ENCODE measurements at places on chromosomes 5 and 9.

DNA sequence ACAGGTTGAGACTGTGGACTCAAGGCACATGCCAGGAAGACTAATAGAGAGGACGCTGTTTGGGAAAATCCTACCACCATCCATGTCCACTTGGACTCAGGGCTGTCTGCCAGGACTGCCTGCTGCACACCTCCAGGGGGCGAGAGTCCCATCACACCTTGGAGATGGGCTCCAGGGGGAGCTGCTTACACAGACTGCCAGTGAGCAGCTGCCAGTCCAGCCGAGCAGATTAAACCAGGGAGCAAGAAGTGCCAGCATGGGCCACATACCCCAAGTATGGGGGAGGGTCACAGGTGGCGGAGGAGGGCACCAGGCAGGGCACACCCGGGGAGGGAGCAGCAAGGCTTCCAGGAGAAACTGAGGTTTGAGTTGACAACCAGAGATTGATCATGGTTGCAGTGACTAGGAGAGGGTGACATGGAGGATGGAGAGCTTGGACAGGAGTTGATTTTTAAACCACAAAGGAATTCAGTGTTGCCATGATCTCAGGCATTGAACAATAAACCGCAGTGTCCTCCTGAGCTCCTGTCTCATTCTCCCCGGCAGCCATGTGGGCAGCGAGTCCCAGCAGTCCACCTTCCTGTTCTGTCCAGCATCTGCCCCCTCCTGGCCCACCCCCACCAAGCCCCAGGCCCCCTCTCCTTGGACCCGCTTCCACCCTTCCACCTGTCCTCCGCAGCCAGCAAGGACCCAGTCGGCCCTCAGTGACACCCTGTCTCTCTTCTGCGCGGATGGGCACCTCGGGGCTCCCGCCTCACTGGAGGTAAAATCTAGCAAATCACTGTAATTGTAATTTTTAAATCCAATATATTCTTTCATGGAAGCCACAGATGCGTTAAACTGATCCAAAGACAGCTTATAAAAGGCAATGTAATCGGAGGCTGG, 3.1 kb upstream of the VAV2 start:
- no peak for DNase-seq

- DNase-seq: no peak
Measured at GRCh38 chr5:14250748-14251701, 107.9 kb downstream of the TRIO start.

GRCh38 chr5:150081541-150082283, 4.6 kb downstream of the CSF1R start:
- DNase-seq: no peak

- no peak for DNase-seq
Measured at GRCh38 chr5:124972703-124973102, 226.3 kb upstream of the ZNF608 start.

DNA sequence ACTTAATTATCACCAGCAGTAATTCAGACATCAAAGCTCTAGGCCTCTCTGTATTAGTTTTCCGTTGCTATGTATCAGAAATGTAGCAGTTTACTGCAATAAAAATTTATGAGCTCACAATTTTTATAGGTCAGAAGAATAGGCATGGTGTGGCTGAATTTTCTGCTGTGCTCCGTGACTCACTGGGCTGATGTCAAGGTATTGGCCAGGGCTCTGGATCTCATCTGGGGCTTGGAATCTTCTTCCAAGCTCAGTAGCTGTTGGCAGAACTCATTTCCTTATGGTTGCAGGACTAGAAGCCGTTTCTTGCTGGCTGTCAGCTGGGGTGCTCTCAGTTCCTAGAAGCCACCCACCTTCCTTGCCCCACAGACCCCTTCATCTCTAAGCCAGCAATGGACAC, 66.3 kb downstream of the PSAT1 start:
- DNase-seq: peak; percentile 51

DNA sequence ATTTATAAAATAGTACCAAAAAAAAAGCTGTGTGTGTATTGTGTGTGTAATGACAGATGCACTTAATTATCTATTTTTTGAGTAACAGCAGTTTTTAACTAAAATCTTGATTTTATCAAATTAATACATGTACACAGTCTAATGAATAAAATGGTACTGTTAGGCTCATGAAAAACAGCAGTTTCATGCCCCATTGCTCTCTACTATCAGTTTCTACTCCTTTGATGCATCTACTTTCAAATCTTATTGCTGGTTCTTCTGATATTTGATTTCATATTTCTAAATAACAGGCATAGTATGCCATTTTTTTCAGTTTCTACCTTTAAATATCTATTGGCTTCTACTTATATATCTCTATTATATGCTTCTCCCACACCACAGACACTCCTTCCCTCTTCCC, 117.4 kb downstream of the CCDC171 start:
- DNase-seq: no peak

- peak; percentile 1 for DNase-seq
Measured at GRCh38 chr5:32712481-32713360, 1.6 kb downstream of the NPR3 start.

DNA sequence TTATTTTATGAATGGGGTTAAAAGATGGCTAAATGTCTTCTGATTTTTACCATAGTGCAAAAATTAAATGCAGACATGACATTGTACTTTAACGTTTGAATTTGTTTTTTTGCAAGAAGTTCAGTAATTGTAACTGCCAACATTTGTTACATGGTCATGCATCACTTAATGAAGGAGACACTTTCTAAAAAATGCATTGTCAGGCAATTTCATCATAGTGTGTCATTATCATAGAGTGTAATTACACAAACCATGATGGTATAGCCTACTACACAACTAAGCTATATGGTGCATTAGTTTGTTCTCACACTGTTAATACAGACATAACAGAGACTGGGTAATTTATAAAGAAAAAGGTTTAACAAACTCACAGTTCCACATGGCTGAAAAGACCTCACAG, 50.0 kb upstream of the NAA35 start:
- no peak for DNase-seq

DNA sequence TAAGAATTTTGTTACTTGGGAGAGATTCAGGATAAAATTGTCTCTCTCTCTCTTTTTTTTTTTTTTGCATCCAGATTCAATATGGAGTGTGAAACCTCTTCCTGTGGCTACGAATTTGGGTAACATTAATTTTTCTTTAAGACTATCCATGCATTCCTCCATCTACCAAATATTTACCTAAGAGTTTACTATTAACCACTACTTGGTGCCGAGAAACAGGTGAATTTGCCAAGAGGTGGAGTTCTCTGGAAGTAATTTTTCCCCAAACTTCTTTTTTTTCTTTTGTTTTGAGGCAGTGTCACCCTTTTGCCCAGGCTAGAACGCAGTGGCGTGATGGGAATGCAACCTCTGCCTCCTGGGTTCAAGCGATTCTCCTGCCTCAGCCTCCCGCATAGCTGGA, 206.3 kb upstream of the VLDLR start:
- DNase-seq: no peak

DNA sequence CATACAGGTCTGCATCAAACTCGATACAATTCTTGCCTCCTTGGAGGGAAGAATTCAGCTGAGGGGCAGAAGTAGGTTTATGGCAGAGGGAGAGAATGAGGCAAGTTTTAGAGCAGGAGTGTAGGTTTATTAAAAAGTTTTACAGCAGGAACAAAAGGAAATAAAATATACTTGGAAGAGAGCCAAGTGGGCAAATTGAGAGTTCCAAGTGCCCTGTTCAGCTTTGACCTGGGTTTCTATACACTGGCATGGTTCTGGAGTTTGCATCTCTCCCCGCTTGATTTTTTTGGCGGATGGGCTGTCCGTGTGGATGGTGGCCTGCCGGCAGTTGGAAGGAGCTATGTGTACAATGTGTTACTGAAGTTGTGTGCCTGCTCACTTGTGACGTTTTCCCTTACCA, 116.1 kb downstream of the ALDH1A1 start:
- no peak for DNase-seq

DNA sequence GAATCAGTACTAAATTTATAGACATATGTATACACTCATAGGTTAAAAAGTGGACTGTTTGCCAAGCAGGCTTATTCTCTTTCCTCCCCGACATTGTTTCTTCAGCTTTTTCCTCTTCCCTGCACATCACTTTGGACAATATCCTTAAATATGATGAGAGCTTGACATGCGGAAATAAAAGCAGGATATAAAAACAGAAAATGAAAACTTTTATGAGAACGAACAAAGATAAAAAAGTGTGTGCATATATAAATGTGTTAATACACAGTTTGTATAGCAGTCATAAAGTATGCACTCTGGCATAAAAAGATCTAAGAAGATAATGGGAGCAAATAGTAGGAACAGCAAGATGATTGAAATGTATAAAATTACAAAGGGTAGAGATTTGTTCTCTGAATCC, 86.4 kb upstream of the IFNE start:
- DNase-seq: no peak

- no peak for DNase-seq
Measured at GRCh38 chr9:34568133-34568532, 21.4 kb downstream of the CNTFR start.

DNA sequence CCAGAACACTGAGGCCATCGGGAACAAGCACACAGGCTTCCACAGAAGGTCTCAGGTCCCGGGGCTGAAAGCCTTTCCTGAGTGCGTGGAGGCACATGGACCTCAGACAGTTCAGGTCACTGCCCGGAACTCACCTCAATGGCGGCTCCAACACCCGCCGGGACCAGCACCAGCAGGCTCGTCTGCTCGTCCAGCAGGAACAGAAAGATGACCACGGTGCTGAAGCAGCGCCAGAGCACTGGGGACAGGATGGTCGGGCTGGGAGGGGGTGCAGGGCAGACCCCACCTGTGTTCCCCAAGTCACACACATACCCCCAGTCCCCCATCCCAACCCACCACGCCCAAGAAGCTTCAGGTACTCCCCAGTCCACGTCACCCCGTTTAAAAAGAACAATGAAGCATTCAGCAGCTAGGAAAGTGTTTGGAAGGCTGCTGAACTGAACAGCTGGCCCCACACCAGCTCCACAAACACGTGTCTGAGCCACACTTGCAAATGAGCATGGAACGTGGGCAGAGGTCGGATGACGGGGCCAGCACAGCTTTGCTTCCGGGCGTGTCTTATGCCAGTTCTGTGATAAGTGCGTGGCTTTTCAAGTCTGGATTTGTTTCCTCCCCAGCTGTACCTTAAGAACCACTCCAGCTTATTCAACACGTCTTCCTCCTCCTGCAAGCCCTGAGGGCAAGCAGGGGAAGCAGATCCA, 14.6 kb downstream of the CLPTM1L start:
- DNase-seq: no peak

GRCh38 chr5:38404667-38405276, 146.4 kb downstream of the EGFLAM start:
- DNase-seq: no peak

GRCh38 chr5:148384380-148384737, 601 bp downstream of the FBXO38 start:
- DNase-seq: no peak

- DNase-seq: no peak
Measured at GRCh38 chr5:90338712-90339372, 70.7 kb downstream of the CETN3 start.

GRCh38 chr5:95533106-95533505, 21.7 kb downstream of the SKIC3 start:
- DNase-seq: no peak

DNA sequence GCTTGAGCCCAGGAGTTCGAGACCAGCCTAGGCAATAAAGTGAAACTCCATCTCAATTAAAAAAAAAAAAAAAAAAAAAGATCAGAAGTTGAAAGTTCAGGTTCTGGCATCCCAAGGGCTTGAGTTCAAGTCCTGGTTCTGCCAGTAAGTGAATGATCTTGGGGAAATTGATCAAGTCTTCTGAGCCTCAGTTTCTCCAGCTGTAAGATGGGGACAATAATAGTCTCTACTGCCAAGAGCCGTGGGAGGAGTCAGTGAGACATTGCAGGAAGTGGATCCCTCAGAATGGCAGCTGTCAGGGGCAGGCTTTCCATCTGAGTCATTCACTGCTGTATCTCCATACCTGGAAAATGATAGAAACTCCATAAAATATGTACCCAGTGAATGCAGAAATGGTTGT, 37.8 kb upstream of the FUBP3 start:
- DNase-seq: no peak

GRCh38 chr5:82104872-82105271, 133.0 kb downstream of the ATG10 start:
- DNase-seq: no peak

- DNase-seq: no peak
Measured at GRCh38 chr9:91042541-91042940, 240.9 kb downstream of the SYK start.

GRCh38 chr9:131103024-131103423, 6.7 kb downstream of the AIF1L start:
- no peak for DNase-seq

GRCh38 chr5:34923694-34924461, 5.5 kb upstream of the DNAJC21 start:
- peak; percentile 88 for DNase-seq

GRCh38 chr5:82365744-82366228, 87.6 kb upstream of the RPS23 start:
- DNase-seq: peak; percentile 40

GRCh38 chr9:118674942-118675341, 694.3 kb downstream of the BRINP1 start:
- DNase-seq: no peak

GRCh38 chr5:76425146-76425545, 22.1 kb downstream of the IQGAP2 start:
- DNase-seq: no peak

- DNase-seq: no peak
Measured at GRCh38 chr5:30991462-30991861, 202.0 kb upstream of the CDH6 start.

DNA sequence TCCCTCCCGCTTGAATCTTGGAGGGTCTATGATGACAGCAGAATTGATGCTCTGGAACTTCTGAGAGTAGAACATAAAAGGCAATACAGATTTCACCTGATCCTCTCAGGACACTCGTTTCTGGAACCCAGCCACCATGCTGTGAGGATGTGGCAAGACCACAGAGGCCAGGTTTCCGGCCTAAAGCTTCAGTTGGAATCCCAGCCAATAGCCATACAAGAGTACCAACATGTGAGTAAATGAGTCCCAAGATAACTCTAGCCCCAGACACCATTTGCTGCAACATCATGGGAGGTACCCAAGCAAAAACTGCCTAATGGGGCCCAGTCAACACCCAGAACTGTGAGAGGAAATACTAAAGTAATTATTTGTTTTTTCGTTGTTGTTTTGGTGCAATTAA, 65.7 kb upstream of the MARCHF11 start:
- DNase-seq: no peak

DNA sequence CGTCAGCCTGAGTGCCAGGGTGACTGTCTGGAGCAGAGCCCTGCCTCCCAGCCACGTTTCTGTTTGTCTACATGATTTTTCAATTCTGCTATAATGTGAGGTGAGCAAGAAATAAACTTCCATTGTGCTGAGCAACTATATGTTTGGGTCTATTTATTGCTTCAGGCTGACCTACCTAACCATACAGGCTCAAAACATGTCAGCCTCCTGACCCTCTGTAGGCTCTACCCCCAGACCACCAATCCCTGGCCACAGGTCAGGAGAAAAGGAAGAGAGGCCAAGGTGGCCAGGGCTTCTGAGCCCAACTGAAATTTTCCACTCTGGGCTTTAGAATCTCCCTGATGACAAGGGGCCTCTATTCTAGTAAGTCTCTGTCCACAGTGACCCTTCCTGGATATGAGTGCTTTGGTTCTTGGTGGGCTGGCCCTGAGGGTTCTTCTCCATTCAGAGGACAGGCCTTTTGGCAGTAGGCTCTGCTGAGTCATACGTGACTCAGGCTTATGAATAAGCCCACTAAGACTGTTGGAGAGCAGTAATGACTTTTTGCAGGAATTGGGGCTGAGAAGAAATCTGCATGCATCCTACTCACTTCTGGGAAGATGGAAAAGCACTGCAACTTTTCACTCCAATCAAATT, 117.2 kb upstream of the TBCA start:
- peak; percentile 94 for DNase-seq
